ENCODE measurements at places on chromosomes 7 and 10.

DNA sequence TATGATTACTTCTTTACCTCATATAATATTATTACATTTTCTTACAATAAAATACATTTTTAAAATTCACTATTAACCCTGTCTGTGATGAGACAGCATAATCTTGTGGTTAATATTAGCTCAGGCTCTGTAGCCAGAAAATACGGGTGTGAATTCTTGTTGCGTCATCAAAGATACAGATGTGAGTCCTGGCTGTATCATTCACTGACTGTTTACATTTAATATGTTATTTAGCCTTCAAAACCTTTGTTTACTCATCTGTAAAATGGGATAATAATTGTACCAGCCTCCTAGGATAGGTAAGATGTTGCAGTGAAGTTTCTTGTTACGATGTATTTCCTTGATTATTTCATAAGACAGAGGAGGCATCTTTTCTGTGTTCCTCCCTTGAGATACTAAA lies 184.7 kb upstream of the PRPS1L1 start:
- no peak for DNase-seq

- no peak for DNase-seq
Measured at GRCh38 chr10:4267086-4267773, 482.2 kb upstream of the KLF6 start.

GRCh38 chr10:24858288-24859270 lies 93.8 kb downstream of the PRTFDC1 start:
- no peak for DNase-seq

DNA sequence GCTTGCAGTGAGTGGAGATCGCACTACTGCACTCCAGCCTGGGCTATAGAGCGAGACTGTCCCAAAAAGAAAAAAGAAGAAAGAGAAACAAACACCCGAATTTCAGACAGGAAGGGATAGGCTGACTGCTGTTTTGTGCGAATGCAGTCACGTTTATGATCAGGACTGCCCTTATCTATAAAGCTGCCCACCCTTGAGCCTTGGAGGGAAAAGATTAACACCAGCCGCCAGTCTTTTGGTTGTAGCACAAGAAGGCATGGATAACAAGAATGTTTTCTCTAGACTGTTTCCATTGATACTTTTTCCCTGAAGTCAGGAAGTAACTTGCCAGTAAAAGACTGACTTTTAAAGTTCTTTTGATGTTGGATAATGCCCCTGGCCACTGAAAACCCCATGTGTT lies 314.0 kb downstream of the BICC1 start:
- DNase-seq = no peak

DNA sequence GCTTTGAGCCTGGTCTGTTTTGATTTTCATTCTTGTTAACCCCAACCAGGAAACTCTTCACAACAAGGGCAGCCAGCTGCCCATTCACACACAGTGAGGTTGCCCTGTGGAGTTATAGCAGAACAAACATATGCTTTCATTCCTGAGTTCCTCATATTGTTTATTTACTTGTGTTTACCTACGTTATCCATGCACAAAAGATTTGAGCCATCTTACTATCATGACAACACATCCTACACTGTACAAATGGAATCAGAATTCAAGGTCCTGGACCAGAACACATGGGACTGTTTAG lies 21.7 kb upstream of the BMPER start:
- DNase-seq = no peak

- no peak for DNase-seq
Measured at GRCh38 chr7:158482480-158482879, 105.1 kb downstream of the PTPRN2 start.

- no peak for DNase-seq
Measured at GRCh38 chr7:28017372-28017771, 163.2 kb downstream of the JAZF1 start.

GRCh38 chr10:11610826-11611247 lies 613 bp downstream of the USP6NL start:
- no peak for DNase-seq

DNA sequence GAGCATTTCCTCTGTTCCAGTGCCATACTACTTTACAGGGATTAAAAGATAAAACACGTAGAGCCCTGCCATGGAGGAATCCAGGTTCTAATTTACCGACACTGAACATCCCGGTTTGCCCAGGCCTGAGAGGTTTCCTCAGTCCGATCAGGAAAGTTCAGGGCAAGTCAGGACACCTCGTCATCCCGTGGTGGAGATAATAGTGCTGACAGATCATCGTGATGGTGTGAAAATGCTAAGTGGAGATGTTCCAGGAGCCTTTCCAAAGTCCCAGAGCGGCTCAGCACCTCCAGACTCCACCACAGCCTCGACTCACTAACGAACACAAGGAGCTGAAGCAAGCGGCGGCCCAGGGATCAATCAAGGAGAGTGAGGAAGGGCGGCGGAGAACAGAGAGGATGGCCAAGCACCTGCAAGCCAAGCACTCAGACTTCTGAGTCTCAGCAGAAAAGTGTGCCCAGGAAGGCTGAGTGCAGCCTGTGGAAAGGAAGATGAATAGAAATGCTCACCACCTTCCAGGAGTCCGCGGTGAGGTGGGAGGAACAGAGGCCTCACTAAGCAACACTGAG lies 103.7 kb upstream of the VWC2 start:
- no peak for DNase-seq

GRCh38 chr7:41924796-41925195 lies 221.9 kb upstream of the INHBA start:
- no peak for DNase-seq

DNA sequence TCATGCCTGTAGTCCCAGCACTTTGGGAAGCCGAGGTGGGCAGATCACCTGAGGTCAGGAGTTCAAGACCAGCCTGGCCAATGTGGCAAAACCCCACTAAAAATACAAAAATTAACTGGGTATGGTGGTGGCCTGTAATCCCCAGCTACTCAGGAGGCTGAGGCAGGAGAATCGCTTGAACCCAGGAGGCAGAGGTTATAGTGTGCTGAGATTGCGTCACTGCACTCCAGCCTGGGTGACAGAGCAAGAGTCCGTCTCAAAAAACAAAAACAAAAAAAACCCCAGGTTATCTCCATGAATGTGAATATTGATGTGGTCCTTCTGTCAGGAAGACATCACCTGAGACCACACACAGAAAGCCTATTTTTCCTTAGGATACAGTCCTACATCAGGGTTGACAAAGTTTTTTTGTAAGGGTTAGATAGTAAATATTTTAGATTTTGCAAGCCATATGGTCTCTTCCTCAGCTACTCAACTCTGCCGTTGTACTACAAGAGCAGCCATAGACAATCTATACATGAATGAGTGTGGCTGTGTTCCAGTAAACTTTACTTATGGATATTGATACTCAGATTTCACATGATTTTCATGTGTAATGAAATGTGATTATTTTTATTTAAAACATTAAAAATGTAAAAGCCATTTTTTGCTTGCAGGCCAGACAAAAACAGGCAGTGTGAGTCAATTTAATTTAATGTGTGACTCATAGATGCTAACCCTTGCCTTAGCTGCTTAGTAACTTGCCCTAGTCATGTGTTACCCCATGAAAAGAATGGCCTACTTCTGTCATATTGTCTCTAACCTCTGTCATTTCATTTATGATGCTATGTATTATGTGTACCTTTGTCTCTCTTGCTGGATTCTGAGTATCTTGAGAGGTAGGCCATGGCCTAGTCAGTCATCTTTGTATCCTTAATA lies 78.1 kb downstream of the TPST1 start:
- no peak for DNase-seq

DNA sequence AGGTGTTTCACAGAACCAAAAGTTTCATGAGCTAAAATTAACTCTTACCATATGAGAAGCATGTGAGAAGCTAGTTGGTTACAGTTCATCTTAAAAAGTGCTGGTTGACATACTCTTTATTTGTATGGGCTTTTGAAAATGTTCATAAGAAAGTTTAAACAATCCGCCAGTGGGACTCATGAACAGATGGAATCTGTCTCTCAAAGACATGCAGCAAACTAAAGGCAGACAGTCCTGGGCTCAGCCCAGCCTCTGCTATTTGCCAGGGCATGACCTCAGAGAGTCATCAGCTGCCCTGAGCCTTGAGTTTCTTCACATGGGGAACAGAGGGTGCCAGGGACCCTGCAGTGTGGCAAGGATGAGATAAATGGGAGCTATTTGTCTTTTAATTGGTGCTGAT lies 3.2 kb downstream of the PYROXD2 start:
- no peak for DNase-seq

DNA sequence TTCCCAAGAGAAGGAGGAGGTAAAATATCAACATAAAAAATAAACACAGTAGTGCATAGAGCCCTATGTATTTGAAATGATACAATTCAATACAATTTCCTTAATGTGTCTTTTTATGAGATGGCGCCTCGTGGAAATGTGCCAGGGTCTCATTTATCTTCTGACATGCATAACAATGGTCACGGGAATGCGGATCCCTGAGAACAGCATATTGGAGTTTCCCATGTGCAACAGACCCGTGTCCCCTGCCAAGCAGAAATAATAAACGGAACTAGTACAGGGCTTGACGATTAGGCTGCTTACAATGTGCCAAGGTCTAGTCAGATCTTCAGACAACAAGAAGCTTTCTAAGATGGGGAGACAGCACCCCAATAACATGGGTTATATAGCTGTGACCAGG lies 217.9 kb downstream of the ARHGAP21 start:
- no peak for DNase-seq

DNA sequence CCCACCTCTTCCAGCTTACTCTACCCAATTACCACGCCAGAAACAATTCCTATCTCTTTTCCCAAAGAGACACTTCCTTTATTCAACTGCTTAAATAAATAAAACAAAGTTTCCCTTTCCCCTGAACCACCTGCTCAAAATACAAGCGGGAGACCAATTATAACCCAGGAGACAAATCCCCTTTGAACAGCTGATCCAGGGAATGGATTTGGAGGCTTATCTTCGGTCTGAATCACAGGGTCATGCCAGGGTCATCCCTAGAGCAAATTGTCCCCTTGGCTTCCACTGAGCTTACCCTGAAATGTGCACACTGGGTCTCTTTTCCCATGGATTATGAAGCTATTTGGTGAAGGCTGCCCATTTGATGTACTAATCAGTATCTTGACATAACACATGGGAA lies 99.9 kb upstream of the JAZF1 start:
- DNase-seq = peak; percentile 8

DNA sequence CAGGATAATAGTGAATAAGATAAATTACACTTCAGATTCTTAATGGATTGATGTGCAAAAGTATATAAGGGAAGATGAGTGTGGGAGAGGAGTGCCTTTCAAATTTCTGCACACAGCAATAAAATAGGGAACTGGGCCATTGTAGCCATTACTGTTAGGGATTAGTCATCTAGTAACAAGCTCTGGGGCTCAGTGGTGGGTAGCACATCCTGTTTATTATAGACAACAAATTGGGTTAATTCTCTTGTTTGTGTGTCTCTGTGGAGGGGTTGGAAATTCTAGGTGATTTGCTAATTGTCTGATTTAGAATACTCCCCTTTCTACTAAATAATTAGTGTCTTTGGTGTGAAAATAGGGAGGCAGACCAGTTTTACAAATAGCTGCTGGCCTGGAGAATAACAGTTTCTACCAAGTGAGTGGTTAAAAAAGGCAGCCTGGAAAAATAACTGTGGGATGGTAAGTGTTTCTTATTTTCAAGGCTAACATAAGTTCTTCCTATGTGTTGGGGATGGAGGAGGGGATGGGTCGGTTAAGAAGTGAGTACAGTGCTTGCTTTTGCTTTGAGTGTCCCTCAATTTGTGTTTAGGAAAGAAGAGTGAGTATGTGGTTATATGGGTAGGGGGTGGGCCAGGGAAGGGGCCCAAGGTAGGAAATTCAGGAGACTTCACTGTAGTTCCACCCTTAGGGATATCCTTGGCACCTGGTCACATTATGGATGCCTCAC lies 43.3 kb upstream of the TMEM248 start:
- no peak for DNase-seq

- no peak for DNase-seq
Measured at GRCh38 chr10:63462442-63462841, 3.3 kb downstream of the JMJD1C start.

DNA sequence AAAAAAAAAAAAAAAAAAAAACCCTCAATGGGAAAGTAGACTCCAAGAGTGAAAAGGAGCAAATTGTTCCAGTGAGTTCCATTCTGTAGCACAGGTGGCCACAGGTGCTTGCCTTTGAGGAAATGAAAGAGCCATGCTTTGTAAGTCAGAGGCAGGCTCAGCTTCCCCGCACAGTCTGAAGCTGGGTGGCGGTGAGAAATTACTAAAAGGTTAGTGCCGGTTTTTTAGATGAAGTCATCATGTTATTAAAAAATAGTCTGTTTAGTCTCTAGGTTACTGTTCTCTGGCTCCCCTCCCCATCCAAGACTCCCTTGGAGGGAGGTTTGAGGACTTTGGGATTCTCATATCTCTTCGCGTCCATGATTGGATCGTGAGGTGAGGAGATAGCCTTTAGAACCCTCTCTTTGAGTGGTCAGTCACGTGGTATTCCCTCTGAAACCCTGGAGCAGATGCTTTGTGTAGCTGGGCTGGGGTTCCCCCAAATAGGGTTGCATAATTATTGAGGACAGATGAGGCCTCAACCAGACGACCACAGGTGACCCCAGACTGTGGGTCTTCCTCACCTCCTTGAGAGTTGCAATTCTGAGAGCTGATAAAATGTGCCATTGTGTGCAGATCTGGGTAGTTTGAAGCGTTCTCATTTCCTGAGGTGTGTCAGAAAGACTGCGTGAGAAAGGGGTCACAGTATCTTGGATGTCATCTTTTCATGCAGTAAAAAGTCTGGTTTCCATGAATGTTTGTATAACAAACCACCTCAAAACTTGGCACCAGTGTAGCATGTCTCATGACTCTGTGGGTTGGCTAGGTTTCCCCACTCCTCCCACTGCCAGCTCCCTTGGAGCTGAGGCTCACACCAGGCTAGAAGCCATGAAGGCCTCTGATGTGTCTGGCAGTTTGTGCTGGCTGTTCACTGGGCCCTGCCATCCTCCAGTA lies 27.1 kb downstream of the OGDH start:
- DNase-seq = no peak

DNA sequence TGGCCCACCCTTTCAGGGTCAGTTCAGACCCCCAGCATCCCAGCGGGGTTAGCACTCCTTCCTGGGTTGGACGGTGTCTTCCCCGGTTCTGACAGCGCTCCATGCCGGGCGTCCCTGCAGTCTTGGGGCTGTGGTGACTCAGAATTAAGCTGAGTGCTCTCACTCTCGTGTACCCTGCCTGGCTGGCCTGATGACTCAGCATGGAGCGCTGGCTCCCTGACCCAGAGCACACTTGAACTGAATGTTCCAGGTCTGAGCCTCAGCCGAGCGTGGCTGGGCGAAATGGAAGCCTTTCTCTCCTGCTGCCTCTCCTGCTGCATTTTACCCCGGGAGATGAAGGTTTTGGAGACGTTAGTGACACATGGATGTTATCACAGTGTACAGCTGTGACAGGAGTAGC lies 7.1 kb downstream of the BAG3 start:
- no peak for DNase-seq

GRCh38 chr10:34838366-34838900 lies 23.3 kb upstream of the PARD3 start:
- DNase-seq = no peak

- DNase-seq = no peak
Measured at GRCh38 chr10:8975535-8975934, 921.0 kb downstream of the GATA3 start.

DNA sequence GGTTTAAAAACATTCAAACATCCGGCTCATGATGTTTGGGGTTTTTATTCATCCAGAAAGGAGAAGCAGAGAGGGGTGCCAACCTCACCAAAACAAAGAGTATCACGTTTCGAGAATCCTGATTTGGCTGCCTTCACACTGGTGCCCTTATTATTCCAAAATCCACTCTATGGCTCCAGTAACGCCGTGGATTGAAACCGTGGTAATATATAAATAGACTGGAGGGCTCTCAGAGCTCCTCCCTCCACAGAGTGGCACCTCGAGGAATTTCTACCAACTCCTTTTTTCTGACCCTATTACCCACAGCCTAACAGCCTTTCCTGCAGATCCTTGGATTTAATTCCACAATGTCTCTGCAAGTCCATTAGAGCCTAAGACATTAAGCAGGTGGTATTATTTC lies 353.6 kb downstream of the CRPPA start:
- DNase-seq = peak; percentile 52
